ENCODE measurements at places on chromosomes 7 and 10.
A peak's percentile ranks its signal among the peaks of the same experiment; 100 is the strongest.

GRCh38 chr7:71442492-71443190 is 310.7 kb downstream of the GALNT17 start:
- peak; percentile 51 for DNase-seq

DNA sequence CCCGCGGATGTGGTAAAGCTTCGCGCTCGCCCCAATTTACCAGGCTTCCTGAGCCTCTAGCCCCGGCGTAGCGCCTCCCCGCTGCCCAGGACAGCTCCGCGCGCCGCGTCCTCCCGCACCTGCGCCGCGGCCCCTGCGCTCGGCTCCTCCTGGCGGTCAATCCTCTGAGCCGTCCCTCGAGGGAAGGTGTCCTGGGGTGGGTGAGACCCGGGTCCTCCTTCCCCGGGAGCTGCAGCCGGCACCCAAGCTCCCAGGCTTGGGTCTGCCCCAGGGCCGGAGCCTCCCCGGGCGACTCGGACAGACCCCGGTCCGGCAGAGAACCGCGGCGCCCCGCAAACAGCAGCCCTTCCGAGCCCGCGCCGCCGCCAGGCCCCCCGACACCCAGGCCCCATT is 512 bp downstream of the OSBPL3 start:
- DNase-seq = no peak

- peak; percentile 42 for DNase-seq
These were observed 17.6 kb downstream of the ZDHHC16 start for GRCh38 chr10:97463363-97464132.

DNA sequence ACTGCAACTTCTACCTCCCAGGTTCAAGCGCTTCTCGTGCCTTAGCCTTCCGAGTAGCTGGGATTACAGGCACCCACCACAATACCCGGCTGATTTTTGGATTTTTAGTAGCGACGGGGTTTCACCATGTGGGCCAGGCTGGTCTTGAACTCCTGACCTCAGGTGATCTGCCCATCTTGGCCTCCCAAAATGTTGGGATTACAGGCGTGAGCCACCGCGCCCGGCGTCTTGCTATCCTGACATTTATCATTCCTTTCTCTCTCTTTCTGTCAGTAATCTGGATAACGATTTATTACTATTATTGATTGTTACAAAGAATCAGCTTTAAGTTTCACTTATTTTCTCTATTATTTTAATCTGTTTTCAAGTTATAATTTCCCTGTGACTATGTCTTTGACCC is 548.4 kb downstream of the CNTNAP2 start:
- DNase-seq = no peak

GRCh38 chr7:151245360-151246101 is 3.0 kb downstream of the SMARCD3 start:
- DNase-seq = peak; percentile 35

GRCh38 chr7:22137466-22137865 is 191.8 kb upstream of the CDCA7L start:
- peak; percentile 35 for DNase-seq

DNA sequence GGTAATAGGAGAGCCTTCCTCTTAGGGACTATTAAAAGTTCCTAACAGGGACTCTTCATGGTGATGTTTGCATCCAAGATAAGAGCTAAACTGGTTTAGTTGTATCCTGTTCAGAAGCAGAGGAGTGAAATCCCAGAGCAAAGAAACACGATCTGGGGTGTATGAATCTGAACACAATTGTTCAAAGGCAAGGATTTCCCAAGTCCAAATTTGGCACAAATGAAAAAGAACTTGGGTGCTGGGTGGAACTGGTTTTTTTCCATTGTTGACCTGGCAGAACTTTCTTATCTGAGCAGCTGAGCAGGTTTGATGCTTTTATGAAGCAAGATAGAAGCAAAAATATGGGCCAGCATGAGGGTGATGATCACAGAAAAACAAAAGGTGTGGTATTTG is 6.0 kb downstream of the AGFG2 start:
- no peak for DNase-seq

DNA sequence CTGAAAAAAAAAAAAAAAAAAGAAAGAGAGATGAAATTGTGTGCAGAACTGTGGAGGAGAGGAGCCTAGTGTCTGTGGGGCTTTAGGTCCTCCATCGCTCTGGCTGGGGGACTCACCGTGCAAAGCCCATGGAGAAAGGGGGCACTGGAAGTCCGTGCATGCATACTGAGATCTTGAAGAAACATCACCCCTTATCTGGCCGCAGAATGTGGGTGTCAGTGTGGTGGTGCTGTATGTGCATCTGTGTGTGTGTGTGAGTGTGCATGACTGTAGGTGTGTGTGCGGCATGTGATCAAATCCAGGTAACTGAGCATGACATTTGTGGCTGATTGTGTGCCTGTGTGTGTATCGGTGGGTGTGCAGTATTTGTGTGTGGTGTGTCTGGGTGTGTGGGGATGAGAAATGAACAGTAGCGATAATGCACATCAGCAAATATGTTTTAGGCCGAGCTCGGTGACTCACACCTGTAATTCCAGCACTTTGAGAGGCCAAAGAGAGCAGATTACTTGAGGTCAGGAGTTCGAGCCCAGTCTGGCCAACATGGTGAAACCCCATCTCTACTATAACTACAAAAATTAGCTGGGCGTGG is 8.8 kb upstream of the CLDN3 start:
- no peak for DNase-seq

GRCh38 chr7:47231032-47231431 is 350.9 kb downstream of the TNS3 start:
- no peak for DNase-seq
